ENCODE measurements at places on chromosomes 3 and 15.
A peak's percentile ranks its signal among the peaks of the same experiment; 100 is the strongest.

DNA sequence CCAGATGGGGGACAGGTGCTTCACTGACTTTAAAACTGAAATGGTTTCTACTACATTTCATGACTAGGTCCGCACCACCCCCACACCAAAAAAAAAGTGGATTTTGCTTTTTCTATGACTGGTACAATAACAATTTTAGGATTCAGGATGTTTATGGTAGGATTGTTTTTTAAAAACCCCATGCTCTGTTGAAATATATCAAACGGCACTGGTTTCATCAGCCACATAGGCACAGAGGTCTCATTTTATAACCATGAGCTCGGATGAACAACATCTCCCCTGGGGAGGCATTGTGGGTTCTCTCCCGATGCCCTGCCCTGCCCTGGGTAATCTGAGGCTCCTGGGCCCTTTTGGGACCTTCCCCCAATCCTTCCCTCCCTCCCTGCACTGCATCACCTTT lies 202.7 kb upstream of the KBTBD8 start:
- no peak for DNase-seq

DNA sequence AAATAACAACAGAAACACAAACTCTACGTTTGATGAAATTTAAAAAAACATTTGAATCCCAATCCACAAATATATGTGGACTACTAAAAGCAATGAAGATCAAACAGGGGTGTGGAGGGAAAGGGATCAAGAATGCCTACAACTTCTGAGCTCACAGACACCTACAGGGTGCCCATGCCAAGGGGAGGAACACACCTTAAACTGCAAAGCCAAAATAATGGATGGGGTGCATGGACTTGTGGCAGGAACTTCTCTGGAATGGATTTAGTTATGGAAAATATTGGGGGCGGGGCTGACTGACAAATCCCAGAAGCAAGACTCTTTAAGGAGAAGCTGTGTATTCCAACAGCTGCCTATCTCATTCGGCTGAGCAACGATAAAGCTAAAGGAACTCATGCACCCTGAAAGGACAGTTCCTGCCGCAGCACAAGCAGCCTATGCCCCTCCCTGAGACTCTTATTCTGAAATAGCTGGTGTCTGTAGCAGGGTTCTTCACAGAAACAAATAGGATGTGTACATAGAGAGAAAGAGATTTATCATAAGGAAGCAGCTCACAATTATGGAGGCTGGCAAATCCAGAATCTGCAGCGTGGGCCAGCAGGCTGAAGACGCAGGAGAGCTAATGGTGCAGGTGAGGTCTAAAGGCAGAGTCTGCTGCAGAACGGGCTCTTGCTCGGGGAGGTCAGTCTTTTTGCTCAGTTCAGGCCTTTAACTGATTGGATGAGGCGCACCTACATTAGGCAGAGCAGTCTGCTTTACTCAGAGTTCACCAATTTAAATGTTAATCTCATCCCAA lies 24.5 kb upstream of the PLA2G4D start:
- no peak for DNase-seq

GRCh38 chr15:34812369-34812768 lies 17.0 kb upstream of the ACTC1 start:
- DNase-seq, result no peak

- no peak for DNase-seq
These were observed 14.7 kb downstream of the RAB6B start for GRCh38 chr3:133880886-133881455.

GRCh38 chr15:33080006-33080405 lies 114.5 kb downstream of the FMN1 start:
- no peak for DNase-seq

- DNase-seq, result no peak
These were observed 12.5 kb upstream of the SKIL start for GRCh38 chr3:170344971-170345370.

DNA sequence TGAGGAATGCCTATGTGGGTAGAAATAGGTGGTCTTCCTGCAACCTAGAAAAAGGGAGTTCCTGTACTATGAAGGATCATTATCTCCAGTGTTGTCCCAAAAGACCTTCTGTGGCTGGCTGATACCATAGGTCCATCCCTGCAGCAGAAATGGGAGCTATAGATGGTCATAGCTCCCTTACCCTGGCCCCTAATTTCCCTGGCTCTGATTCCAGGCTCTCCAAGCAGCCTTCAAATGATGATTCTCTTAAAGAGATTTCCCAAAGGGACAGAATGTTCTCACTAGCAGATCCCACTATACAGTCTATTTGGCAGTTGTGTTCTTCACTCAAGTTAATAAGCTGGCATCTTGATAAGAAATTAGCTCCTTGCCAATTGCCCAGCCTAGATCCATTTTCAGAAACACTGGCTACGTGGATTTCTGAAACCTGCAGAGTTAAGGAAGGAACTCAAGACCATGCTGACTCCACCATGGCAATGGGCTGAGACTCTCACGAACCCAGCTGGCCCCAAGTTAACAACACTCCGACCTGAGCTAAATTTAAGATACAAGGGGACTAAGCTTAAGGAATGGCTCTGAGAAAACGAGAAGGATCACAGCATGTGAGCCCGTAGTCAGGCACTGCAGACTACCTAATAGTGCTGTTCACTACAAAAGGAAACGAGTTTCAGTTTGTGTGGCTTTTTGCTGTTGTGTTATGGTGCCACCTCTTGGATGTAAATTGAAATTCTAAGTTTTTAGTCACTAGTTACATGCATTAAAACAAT lies 11.4 kb downstream of the C15orf40 start:
- DNase-seq, result no peak

DNA sequence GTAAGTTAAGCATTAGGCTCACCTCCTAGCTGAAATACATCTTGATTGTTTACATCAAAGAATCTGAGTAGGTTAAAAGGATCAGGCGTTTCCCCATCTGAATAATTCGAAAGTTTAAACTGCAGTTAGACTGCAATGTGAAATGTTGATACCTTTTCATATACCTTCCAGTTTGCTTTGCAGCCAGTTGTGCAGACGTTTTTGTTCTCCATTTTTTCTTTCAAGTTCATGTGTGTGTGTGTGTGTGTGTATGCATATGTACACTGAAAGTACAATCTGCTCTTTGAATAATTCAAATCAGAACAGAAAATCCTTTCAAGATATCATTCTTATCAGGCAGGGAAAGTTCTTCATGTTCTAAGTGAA lies 2.9 kb downstream of the ITPR1 start:
- DNase-seq, result no peak

- no peak for DNase-seq
These were observed 143.8 kb downstream of the PEAK1 start for GRCh38 chr15:77276096-77276495.

DNA sequence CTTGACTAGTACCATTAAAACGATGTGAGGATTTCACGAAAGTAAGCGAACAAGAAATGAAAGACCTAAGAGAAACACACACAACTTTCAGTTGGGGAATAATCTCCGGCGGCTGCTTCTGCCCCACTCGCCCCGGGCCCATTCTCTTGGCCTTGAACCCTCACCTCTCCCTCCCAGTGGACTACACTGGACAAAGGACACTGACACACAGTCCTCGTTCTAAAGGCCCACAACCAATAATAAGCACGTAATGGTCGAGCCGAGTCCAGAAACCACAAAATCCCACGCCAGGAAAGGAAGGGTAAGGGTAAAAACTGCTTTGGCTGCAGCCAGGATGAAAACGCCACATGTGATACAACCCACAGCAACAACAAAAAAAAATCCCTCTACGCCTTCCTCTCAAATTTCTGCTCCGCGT lies 469 bp downstream of the ZNF770 start:
- no peak for DNase-seq

DNA sequence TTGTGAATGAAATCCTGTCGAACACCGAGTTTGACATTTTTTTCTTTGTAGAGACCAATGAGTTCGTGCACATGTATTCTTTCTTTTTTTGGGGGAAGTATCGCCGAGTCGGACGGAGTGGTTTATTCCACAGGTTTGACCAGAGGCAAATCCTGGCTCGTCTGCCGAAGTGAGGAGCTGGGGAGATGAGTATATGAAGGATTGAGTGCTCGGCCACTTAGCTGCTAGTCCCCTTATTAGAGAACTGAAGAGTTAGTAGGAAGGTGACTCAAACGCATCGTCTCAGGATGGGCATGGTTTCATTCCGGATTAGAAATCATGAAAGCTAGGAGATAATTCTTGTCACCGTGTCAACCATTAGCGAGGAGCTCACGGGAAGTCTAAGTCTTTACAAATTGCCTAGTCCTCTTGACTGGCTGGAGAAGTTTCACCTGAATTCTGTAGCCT lies 154.7 kb upstream of the GOLIM4 start:
- no peak for DNase-seq

- no peak for DNase-seq
These were observed 6.3 kb downstream of the PLCD1 start for GRCh38 chr3:38022896-38023709.

DNA sequence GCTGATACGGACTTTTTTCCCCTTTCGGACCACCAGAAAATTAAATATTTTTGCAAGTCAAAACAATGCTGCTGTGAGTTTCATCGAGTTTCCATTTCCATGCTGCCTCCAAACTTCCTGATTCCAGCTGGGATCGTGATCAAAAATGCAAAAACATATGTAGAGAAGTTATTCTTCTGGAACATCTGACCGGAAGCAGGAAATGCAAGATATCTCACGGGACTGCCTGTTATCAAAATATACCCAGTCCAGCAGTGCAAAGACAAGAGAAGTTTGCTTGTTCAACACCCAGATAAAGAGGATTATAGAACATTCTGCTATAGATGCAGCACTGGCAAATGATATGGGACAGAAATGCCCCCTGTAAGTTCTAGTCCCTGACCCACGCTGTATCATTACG lies 726.7 kb upstream of the NR2F2 start:
- DNase-seq, result no peak

GRCh38 chr3:43893727-43894126 lies 203.0 kb downstream of the ABHD5 start:
- no peak for DNase-seq

DNA sequence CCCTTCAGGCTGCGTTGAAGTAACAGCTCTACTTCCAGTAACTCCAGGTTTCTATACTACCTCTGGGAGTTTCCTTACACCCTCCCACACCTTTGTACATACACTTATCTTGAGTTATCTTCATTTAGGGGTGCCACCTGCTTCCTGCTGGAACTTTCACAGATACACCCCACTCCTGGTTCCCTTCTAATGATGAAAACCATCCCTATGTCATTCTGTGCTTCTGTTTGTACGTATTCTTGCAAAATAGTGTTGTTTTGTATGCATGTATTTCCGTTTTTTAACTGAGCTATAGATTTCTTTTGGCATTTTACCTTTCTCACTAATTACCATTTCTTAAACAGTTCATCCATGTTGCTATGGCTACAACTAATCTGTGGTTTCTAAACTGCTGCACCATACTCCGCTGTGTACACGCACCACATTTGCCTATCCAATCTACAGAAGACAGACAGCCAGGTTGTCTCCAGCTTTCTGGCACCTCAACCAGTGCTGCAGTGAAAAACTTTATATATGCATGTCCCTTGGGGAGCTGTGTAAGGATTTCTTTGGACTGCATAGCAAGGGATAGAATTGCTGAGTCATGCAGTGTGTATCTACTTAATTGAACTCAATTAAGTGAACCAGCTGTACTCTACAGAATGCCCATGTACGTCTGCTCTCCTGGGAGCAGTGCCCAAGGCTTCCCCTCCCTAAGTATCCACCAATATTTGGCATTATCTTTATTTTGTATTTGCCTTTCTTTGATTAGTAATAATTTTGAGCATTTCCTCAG lies 61.4 kb upstream of the ST8SIA2 start:
- no peak for DNase-seq

GRCh38 chr3:23750573-23751210 lies 55.1 kb upstream of the UBE2E1 start:
- no peak for DNase-seq

GRCh38 chr15:28942046-28942445 lies 56.3 kb downstream of the APBA2 start:
- DNase-seq, result no peak

- no peak for DNase-seq
These were observed 194.3 kb upstream of the MANF start for GRCh38 chr3:51190827-51191226.

GRCh38 chr3:190990898-190991297 lies 128.4 kb upstream of the GMNC start:
- DNase-seq, result no peak

DNA sequence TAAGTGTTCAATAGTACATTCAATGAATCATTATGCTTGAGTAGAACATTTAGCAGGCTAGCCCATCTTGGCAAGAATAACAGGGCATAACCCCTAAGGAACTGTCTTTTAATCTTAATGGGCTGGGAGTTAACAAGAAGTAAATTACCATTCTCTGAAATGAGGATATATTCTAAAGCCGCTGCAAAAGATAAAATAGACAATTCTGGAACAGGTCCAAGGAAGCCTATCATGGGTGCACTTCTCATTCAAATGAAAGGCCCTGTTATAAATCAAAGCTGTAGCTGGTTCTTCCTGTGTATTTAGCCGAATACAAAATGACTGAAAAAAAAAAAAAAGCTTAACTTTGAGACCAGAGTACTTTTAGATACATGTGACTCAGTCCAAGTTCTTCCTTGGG lies 15.6 kb downstream of the MTHFS start:
- no peak for DNase-seq

- no peak for DNase-seq
These were observed 21.4 kb downstream of the OXSR1 start for GRCh38 chr3:38186781-38187180.

- no peak for DNase-seq
These were observed 53.9 kb downstream of the QTRT2 start for GRCh38 chr3:114110439-114110838.

- DNase-seq, result peak; percentile 39
These were observed 44.0 kb downstream of the ZBTB38 start for GRCh38 chr3:141412087-141412935.

GRCh38 chr15:80567721-80568157 lies 127.4 kb upstream of the ABHD17C start:
- no peak for DNase-seq

GRCh38 chr3:137409584-137409983 lies 354.5 kb upstream of the SOX14 start:
- no peak for DNase-seq

- no peak for DNase-seq
These were observed 64.4 kb upstream of the TBC1D5 start for GRCh38 chr3:17806876-17807275.

GRCh38 chr15:94028809-94029208 lies 202.6 kb upstream of the MCTP2 start:
- no peak for DNase-seq

DNA sequence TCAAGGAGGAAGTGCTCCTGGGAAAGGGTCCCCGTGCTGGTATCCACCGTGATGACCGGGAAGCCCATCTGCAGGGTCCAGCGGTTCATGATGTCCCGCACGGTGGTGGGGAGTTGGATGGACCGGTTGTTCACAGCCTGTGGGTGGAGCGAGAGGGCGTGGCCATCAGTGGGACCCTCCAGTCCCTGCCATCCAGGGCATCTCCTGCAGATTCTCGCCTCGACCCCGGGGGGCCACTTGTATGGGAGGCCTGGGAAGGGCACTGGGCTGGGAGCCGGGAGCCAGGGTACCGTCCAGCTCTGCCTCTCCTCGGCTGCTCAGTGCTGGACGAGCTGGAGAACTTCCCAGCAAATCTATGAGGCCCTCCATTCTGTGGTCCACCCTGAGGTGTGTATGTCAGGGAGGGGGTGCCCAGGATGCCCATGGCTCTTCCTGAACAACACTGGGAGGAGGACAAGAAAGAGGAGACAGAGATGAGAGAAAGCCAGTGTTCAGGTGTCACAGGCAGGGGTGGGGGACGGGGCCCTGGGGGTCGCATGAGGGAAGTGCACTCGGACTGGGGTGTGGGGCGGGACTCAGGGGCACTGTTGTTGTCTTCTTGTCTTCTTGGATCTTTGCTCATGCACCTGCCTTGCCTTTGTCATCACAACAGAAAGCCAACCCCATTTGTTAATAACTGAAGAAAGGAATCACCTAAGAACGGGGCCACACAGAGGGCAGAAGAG lies 13.0 kb downstream of the ANPEP start:
- no peak for DNase-seq
